ENCODE measurements at places on chromosomes 12 and 14.

DNA sequence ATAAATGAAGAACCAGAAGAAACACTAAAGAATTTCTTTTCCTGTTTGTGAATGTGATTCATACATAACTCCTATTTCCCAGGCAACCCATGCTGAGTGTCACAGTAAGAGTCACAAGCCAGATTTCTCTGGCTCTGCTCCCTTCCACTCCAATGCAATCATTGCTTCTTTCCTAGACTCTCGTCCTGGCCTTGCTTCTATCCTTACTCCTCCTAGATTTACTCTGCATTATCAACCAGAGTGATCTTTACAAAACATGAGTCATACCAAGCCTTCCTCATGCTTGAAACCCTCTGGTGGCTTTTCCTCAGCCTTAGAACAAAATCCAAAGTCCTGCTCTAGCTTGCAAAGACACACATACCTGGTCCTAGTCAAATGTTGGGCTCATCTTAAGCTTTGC lies 13.3 kb downstream of the IL22 start:
- no peak for DNase-seq

- DNase-seq = no peak
Measured at GRCh38 chr12:5123921-5124320, 80.2 kb downstream of the KCNA5 start.

- DNase-seq = no peak
Measured at GRCh38 chr12:14993537-14994266, 20.9 kb downstream of the PDE6H start.

DNA sequence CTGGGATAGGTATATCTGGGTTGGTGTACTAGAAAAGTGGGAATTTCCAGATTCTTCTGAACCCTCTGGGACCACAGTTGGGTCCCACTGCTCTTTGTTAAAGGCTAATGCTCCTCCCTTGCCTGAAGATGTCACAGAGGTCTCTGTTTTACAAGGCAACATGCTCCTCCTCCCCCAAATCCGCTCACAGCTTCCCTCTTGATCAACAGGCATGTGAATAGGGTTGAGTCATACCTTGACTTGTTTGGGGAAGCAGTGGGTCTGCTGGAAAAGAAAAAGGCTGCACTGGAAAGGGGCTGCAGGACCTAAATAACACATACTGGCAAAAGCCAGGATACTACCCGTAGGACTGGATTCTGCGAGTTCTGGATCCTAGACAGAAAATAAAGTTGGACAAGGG lies 165.4 kb upstream of the TMEM260 start:
- DNase-seq = no peak

GRCh38 chr12:58034311-58034710 lies 92.9 kb downstream of the ATP23 start:
- no peak for DNase-seq

DNA sequence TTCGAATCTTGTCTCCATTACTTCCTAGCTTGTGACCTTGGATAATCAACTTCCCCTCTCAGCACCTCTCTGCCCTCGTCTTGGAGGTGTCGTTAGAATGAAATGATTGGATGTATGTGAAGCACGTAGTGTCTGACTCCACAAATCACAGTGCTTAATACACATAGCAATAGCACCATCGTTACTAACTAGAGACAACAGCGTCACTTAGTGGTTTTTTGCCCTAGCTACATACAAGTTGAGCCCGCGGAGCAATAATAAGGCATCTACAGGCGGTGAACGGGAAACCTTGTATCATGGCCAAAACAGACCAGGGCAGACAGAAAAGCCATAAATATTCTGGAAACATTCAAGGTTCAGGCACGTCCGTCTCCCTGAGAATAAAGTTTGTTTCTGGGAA lies 154.9 kb downstream of the ASCL4 start:
- DNase-seq = no peak
